ENCODE measurements at places on chromosomes 7 and 10.

DNA sequence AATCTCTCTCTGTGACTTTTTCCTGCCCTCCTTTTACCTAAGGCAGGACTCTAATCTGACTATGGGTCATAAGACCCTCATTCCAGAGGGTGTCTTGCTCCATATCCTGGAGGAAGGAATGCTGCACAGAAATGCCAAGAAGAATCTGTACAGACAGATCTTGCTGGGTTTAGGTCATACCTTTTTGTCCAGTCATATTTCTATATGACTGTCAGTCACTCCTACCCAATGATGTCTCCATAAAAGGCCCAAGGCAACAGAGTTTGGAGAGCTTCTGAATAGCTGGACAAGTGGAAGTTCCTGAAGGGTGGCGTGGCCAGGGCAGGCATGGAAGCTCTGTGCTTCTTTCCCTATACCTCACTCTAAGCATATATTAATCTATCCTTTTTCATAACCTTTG lies 47.5 kb downstream of the FEZF1 start:
- DNase-seq, result no peak

DNA sequence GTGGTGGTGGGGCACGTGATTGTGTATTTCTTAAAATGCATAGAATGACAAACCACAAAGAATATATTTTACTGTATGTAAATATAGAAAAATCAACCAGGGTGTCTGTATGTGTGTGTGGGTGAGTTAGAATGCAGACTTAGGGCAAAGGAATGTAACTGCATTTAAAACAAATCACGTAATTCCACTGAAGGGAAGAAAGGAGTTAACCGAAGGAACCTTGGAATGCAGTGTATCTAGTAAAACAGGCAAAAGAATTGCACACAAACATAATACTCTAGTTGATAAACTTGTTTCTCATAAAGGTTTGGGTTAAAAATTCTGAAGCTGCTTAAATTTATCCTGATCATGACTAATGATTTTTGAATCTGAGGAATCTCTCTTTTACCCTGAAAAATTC lies 134.9 kb downstream of the ADRA2A start:
- peak; percentile 5 for DNase-seq

DNA sequence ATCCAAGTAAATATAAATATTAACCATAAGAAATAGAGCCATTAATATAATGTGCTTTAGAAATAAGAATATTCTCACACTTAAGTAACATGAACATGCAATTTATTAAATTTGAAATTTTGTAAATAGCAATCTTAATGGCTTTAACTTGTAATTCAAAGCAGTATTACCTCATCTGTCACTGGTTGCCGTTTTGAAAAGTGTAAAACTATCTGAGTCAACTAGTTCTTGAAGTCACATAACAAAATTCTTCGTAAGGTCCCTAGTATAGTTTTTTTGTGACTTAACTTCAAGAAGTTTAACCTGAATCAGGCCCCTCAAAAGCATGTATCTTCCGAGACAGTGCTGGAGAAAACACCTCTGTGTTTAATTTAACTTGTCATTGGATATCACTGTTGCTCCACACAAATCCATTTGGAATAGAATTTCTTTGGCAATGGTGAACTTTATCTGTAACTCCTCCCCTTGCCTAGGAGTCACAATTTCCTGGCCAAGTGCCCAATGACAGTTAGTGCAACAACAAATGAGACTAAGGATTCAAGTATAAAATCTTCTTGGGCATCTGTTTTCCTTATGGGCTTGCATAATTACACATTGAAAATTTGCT lies 47.1 kb downstream of the NT5C2 start:
- peak; percentile 97 for DNase-seq

- peak; percentile 80 for DNase-seq
Observed at GRCh38 chr7:131057015-131057793, 270.5 kb upstream of the MKLN1 start.
